Activated T-helper 9 cell treated with anti-CD3 and anti-CD28 coated beads, Interleukin-2, amount 50 U/mL, for 16 hours (primary cell): ENCODE measurements at places on chromosomes 2 and 18.

- DNase-seq, result no peak
Observed at GRCh38 chr2:70826696-70827350, 6.4 kb upstream of the CLEC4F start.

DNA sequence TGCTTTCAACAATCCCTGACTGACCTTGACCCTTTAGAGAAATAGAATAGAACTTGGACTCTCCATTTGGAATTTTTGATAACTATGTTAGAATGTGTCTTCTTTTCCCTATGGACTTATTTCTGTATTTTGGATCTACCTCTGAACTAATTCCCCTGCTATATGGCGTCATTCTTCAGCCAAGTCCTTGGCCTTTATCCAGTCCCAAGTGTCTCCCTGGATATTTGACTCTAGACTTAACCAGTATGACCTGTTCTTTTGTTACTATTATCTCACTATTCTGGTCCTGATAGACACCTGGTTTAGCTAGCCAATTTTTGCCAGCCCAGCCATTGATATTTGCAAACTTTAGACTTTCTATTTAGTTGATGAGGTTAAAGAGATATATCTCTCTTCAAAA, 186.8 kb downstream of the KCNS3 start:
- no peak for DNase-seq

- DNase-seq, result no peak
Observed at GRCh38 chr2:17940091-17940630, 61.7 kb downstream of the KCNS3 start.

DNA sequence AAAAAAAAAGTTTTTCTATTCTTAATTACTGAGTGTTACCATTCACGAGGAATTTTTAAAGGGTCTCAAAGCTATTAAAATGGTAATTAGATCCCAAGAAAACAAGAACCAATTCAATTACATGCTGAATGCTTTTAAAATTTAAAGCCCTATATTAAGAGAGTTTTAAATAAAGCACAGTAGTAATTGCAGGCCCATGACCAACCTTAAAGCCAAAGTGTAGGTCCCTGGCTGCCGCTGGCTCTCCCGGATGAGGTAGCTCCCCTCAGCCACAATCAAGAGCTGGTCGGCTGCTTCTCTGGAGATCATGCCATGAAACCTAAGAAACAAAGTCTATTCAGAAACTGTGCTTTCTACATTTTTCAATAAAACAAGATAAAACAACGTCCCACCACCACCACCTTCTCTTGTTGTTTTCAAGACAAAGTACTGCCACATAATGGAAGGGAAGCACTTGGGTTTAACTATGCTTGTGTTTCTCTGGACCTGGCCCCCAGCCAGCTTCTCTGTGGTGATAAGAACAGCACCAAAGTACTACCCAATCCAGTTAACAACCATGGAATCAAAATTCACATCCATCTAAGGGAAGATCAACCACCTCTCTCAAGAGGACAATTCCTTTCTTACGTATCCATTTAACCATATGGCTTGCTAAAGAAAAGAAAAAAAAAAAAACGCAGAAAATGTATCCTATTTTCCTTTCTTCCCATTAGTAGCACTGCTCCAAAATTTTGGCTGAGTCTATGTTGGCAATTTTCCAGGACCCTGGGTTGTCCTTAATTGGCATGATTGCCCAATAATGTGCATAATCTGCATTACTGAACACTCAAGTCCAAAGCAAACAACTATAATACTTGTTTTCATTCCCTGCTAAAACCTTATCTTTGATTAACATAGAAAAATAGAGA, 90.1 kb downstream of the CHN1 start:
- no peak for DNase-seq

DNA sequence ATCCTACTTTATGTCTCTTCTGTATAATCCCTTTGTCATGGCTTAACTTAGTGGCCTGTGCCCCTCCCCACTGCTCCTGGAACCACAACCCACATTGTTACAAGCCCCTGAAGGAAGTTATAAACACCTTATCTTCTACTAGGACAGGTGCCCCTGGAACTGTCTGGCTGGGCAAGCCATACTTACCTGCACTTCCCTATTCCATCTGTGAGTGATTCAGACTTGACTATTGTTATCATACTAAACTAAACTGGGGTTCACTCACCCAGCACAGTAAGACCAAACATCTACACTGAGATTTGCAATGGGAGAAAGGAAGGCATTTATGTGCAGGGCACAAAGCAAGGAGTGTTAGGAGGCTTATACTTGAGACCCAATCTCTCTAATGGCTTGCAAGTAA, 3.7 kb upstream of the UGT1A6 start:
- no peak for DNase-seq

DNA sequence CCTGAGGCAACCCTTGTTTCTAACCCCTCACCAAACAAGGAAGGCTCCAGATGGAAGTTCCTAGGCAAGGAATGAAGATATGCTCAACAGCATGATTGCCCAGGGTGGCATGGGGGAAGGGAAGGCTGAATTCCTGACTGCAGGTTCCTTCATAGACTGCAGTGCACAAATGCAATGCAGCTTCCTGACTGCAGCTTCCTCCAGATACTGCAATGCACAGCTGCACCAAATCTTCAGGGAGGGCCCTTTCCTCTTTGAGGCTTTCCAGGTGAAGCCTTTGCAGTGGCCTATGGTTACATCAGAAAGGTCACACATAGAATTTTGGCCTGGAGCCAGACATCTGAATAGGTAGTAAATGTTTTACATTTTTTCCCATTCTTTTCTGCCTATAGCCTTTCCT, 58.8 kb upstream of the DYNAP start:
- no peak for DNase-seq

GRCh38 chr18:3993941-3994687, 461.0 kb downstream of the DLGAP1 start:
- DNase-seq, result no peak

- no peak for DNase-seq
Observed at GRCh38 chr2:109537565-109538222, 76.1 kb downstream of the SEPTIN10 start.

DNA sequence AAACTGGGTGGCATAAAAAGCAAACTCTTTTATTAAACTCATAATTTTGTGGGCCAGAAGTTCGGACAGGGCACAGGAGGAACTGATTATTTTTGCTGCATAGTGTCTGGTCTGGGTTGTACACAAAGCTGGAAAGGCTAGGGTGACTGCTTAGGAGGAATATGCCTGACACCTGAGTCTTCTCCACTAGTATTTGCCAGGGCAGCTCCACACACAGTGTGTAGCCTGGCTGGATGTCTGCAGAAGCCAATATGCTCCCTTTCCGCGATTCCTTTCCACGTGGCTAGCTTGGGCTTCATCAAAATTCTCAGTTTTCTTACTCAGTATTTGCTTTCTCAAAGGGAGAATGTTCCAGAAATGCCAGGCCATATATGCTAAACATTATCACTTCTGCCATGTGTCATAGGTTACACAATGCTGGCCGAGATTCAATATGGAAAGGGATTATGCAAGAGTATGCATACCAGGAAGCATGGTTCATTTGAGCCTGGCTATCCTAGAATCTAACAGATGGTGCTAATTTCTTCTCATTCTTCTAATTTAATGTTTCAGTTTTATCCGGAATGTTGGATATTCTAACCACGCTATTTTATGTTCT, 142.7 kb upstream of the DOK6 start:
- DNase-seq, result no peak

- no peak for DNase-seq
Observed at GRCh38 chr18:75915941-75916623, 488.6 kb upstream of the SMIM21 start.

DNA sequence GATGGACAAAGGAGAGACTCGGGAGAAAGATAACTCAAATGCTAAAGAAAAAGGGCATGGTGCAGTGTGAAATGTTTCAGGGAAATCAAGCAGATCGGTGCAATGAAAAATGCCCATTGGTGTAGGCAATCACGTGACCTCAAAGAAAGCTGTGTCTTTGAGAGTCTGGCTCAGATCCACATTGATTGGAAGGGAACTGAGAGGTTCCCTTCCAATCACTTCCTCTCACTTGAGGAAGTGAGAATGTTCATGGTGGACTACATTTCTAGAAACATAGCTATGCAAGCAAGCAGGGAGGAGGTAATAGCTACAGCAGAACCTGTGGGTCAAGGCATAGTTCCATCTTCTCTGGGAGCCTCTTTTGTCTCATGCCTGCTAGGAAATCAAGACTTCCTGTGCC, 187.4 kb downstream of the LPIN1 start:
- no peak for DNase-seq

- DNase-seq, result no peak
Observed at GRCh38 chr2:167508709-167509108, 620.4 kb downstream of the XIRP2 start.
